ENCODE measurements at places on chromosomes 4 and X.

GRCh38 chr4:112817933-112818593, 181.1 kb downstream of the LARP7 start:
- DNase-seq, result no peak
- no peak overlapping the region for H3K27ac ChIP-seq
- H3K36me3 ChIP-seq, result no peaks in the 10 kb centered on the region
- no peaks in the 10 kb centered on the region for H3K27me3 ChIP-seq
- H3K4me1 ChIP-seq, result no peaks in the 10 kb centered on the region

GRCh38 chrX:102154900-102155805, 624 bp downstream of the BEX5 start:
- peaks cover 3% of the 10 kb centered on the region for H3K4me1 ChIP-seq
- H3K27me3 ChIP-seq, result no peaks in the 10 kb centered on the region
- H3K27ac ChIP-seq, result peak overlapping the region; percentile 61

GRCh38 chr4:81499840-81500239, 28.1 kb upstream of the RASGEF1B start:
- H3K4me1 ChIP-seq, result peaks cover 3% of the 10 kb centered on the region
- no peak overlapping the region for H3K27ac ChIP-seq
- no peak for DNase-seq
- H3K36me3 ChIP-seq, result no peaks in the 10 kb centered on the region
- H3K4me3 ChIP-seq, result no peak overlapping the region

GRCh38 chr4:105186701-105187161, 40.1 kb downstream of the TET2 start:
- no peaks in the 10 kb centered on the region for H3K27me3 ChIP-seq
- peaks cover 4% of the 10 kb centered on the region for H3K36me3 ChIP-seq

DNA sequence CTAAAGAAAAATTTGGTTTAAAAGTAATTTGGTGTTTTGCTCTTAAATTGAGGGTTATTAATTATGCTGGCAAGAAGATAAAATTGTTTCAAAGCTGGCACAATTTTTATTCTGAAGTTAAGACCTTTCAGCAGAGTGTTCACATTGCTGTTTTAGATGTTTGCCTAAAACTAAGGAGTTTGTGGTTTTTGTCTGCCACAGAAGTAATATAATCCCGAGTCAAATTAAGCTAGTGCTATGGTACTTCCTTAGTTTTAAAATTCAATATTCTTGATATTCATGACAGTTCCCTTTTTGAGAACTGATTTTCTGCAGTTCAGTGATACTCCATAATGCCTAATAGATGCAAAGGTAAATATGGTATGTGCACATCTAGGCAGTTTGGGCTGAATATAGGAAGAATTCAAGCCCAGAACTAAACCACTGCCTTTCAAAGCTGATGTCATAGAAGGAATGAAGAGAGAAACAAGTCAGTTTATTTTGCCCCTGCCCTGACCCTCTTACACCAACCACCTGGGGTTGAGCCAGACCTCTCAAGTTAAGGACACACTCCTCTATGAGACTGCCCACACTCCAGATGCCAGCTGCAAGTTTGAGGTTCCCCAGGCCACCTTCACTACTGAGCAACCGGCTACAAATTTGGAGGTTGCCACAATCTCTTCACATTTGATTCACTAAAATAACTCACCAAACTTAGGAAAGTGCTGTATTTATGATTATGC, 32.1 kb upstream of the VEGFC start:
- no peaks in the 10 kb centered on the region for H3K27me3 ChIP-seq
- no peak for DNase-seq
- no peaks in the 10 kb centered on the region for H3K36me3 ChIP-seq
- no peaks in the 10 kb centered on the region for H3K4me1 ChIP-seq

DNA sequence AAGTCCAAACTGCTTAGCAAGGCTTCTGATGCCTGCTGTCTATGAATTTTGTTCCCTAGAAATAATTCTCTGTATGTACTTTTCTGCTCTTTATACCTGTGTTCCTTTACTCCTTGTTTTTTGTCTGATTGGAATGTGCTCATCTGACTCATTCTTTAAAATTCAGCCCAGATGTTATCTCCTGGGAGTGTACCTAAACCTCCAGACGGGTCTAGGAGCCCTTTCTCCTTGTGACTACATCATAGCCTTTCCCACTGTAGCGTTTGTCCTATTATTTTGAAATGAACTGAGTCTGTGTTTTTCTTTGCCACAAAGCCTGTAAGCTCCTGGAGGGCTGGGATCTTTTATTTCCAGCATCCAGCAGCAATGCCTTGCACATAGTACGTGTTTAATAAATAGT, 26.3 kb downstream of the POLA1 start:
- no peaks in the 10 kb centered on the region for H3K27me3 ChIP-seq
- no peaks in the 10 kb centered on the region for H3K4me1 ChIP-seq
- no peaks in the 10 kb centered on the region for H3K36me3 ChIP-seq
- no peak for DNase-seq

GRCh38 chrX:25015486-25016360, at the start of gene ARX:
Gene ARX, minus strand, starts transcription at chrX:25015965. Its CDS starts 228 bp downstream, at chrX:25015737.
- H3K36me3 ChIP-seq, result no peaks in the 10 kb centered on the region
- H3K4me3 ChIP-seq, result no peak within 1 kb of the TSS
- no peak within 1 kb of the TSS for H3K27ac ChIP-seq
- H3K27me3 ChIP-seq, result peaks cover 17% of the 10 kb centered on the region
- no peak for DNase-seq

GRCh38 chr4:153169776-153170175, 34.5 kb upstream of the TRIM2 start:
- no peaks in the 10 kb centered on the region for H3K27me3 ChIP-seq
- no peak for DNase-seq
- H3K36me3 ChIP-seq, result no peaks in the 10 kb centered on the region
- H3K27ac ChIP-seq, result no peak overlapping the region
- H3K4me1 ChIP-seq, result no peaks in the 10 kb centered on the region

DNA sequence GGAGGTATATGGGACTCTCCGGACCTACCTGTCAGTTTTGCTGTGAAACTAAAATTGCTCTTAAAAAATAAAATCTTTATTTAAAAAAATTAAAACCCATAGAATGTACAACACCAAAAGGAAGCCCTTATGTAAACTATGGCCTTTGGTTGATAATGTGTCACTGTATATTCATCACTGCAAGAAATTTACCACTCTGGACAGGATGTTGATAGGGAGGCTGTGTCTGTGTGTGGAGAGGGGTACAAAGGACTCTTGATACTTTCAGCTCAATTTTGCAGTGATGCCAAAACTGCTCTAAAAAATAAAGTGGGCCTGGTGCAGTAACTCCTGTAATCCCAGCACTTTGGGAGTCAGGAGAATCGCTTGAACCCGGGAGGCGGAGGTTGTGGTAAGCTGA, 2.9 kb upstream of the ZMYM3 start:
- no peak overlapping the region for H3K27ac ChIP-seq
- no peaks in the 10 kb centered on the region for H3K27me3 ChIP-seq
- H3K4me1 ChIP-seq, result peaks cover 23% of the 10 kb centered on the region
- no peak for DNase-seq
- H3K36me3 ChIP-seq, result no peaks in the 10 kb centered on the region
